ENCODE measurements at places on chromosomes 5 and 9.

DNA sequence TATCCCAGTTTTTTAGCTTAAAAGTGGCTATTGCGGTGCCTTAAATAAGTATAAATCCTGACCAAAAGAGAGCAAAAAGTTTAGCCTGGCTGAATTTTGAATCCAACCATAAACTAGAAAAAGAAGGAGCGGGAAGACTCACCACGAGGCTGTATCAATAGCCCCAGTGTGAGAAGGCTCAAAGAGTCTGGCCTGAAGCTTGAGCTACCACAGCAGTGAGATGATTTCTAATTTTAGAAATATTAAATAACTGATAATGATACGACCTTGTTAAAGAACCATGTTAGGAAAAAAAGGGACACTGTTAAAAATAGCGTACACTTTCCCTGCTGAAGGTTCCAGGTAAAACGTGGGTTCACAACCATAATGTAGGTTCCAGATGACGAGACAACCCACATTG is 134.1 kb upstream of the ZNF462 start:
- DNase-seq = no peak

DNA sequence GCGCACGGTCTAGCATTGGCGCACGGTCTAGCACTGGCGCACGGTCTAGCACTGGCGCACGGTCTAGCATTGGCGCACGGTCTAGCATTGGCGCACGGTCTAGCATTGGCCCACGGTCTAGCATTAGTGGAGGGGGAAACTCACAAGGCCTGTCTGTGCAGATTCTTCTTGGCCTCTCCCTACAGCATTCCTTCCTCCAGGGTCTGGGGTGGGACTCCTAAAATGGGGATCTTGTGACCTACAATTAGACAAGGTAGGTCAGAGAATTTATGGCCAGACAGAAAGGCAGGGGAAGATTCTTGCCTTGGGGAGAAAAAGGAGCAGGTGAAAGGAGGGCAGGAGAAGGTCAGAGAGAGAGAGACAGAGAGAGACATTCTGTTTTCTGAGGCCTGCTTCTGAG is 5.4 kb upstream of the GBGT1 start:
- no peak for DNase-seq

DNA sequence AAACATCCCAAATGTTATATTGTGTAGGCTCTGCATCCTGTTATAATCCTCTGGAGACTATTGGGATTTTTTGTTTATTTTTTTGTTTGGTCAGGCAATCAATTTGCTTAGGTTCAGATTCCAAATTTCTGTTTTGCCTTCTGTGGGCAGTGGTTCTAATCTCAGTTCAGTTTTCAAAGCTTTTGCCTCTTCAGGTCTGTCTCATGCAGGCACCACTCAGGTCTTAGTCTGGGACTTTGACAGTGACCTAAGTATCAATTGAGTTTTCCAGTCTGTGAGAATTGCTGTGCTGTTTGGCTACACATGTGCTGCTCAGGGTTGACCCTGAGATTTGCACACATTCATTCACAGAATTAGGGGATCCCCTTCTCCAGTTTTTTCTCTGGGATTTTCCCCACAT is 14.1 kb downstream of the SNX2 start:
- no peak for DNase-seq

DNA sequence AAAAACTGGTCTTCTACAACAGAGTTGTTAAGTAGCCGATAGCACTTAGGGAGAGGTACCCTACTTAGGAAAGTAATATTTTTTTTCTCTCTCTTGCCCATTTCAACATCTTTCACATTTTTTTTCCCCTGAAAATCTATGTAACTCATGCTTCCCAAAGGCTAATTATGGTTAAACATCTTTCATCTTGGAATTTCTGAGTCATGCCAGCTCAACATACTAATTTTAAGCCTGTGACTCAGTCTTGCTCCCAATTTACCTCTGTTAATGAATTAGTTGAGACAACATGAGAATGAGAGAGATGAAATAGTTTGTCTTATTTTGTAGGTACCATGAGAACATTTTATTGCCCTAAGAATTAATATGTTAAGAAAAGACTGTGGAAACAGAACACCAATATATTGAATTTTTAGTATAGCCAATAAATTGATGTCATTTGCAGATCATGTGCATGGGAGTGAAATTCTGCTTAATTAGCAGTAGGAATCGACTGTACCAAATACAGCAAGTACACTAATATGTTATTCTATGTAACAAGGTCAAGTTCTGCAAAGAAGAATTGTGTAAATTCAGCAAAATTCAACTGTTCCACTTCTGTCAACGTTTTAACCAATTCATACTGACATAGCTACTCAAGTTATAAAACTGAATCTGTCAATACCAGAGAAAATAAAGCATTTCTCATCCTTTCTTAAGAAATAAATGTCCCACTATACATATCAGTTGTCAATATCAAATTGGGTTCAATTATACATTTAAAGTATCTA is 550.0 kb downstream of the PTPRD start:
- DNase-seq = no peak

- DNase-seq = no peak
Observed at GRCh38 chr9:114048533-114049415, 29.3 kb downstream of the AMBP start.

DNA sequence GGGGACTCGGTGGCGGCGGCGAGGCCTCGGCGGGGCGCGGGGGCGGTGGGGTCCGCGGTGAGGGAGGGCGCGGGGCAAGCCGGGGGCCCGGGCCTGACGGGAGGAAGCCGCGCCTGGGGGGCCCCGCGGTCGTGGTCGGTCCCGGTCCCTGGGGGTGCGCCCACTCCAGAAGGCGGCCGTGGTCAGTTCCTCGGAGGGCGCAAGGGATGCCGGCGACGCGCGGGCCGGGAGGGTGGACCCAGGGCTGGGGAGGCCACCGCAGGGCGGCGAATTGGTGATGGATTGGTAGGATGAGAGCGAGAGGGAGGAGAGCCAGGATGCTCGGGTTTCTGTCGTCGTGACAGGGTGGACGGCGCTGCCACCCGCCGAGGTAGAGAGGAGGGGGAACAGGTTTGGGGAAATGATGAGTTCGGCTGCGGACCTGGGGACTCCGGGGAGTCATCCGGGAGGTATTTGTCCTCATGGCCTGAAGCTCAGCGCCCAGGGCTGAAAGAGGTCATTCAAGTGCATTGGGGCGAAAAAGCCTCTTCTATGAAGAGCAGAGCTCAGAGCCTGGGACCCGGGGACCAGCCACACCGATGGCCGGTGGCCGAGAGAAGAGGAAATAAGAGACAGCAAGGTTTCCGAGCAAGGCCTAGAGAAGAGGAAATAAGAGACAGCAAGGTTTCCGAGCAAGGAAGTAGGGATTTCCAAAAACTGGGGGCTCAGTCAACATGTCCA is 557 bp downstream of the GNG10 start:
- peak; percentile 18 for DNase-seq

DNA sequence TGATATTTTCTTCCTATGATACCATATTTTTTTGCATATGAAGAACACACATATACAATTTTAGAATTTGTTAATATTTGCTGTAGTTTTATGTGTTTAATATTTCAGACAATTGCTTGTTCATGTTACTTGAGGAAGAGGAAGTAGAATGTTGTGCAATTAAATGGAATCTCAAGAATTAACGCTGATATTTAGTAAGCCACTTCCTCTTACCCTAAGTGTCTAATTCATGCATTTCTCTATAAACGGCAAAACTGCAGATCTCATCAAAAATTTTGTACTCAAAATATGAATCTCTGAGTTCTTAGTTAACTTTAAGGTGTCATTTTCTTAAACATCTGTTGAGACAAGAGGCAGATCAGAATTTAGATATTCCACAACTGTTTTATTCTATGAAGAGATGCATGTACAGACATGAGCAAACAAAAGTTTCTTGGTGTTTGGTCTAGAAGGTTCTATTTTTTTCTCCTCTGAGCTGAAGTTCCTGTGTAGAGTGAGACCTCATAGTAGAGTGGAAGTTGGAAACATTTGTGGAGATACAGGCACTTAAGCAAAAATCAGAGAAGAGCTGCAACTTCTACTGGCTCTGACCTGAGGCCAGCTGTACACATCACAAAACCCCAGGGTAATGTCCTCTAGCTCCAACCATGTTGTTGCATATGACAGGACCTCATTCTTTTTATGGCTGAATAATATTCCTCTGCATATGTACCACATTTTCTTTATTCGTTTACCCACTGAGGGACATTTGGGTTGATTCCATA is 16.6 kb upstream of the TGFBI start:
- DNase-seq = no peak

GRCh38 chr5:90909101-90909503 is 350.5 kb downstream of the ADGRV1 start:
- DNase-seq = no peak

GRCh38 chr9:93659837-93660177 is 83.4 kb downstream of the PHF2 start:
- DNase-seq = no peak

GRCh38 chr5:16886366-16886736 is 49.7 kb downstream of the MYO10 start:
- DNase-seq = no peak

DNA sequence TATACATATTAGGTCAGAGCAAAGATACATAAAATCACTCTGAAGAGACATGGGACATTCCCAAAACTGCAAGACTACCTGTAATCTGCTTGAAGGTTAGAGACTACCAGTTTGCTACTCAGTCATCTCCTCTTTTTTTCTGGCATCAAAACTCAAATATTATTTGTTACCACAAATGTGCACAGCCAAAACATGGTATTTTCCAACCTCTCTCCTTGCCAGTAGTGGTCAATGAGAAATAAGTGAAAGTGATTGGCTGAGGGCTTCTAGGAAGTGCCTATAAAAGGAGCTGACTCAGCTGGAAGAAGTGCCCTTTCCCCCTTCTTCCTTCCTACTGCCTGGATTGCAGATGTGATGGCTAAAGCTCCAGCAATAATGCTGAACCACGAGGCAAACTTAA is 13.8 kb downstream of the GZMK start:
- DNase-seq = no peak

GRCh38 chr5:96962540-96962991 is 26.7 kb downstream of the LNPEP start:
- DNase-seq = no peak

DNA sequence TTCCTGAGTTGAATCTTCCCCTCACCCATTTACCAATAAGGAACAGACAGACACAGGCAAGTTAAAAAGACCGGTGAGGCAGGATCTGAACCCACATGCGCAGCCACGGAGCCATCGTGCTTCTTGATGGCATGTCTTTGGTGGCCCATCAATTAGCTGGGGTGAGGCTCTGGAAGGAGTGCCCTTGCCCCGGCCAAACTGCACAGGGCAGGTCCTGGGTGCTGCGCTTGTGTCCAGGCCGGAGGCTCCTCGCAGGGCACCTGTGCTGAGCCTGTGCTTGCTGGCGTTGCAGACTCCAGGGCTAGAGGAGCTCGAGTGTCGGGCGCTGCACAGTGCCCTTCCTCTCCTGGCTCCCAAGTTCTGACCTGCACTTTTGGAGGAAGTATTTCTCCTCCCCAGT is 66.4 kb downstream of the PSMB7 start:
- no peak for DNase-seq

- no peak for DNase-seq
Observed at GRCh38 chr9:96383165-96383942, at the start of gene SLC35D2. Gene SLC35D2 (minus strand): TSS chr9:96383711. CDS start chr9:96383634, 77 bp downstream.

- no peak for DNase-seq
Observed at GRCh38 chr5:122581629-122582028, 193.3 kb upstream of the SNX2 start.

DNA sequence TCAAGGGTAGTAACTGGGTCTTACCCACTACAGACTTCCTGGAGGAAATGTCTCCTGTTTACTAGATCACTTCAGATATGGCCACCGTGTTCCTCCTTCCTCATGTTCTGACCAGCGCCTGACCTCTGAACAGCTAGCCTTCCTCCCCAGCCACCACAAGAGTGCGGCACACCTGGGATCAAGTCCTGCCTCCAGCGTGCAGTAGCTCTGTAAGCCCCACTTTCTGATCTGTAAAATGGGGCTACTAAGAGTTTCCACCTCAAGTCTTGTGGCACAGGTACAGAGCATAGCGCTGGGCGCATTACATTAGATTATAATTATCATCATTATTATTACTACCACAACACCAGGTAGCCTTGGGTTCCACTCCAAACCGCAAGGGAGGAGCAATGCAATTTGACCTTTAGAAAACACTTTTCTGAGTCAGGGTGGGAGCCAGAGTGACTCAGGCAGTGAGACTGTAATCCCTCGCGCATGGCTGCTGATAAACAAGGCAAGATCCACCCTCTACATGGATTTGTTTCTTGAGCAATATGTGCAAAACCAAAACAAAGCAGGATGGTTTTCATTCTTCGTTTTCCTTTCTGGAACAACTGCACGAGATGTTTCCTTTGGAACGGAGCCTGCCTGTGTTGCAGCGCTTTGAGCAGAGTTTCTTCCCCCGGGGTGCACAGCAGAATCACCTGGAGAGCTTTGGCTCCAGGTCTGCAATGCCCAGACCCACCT is 65.0 kb upstream of the ANGPTL2 start:
- no peak for DNase-seq

- no peak for DNase-seq
Observed at GRCh38 chr5:124883681-124884080, 137.2 kb upstream of the ZNF608 start.

DNA sequence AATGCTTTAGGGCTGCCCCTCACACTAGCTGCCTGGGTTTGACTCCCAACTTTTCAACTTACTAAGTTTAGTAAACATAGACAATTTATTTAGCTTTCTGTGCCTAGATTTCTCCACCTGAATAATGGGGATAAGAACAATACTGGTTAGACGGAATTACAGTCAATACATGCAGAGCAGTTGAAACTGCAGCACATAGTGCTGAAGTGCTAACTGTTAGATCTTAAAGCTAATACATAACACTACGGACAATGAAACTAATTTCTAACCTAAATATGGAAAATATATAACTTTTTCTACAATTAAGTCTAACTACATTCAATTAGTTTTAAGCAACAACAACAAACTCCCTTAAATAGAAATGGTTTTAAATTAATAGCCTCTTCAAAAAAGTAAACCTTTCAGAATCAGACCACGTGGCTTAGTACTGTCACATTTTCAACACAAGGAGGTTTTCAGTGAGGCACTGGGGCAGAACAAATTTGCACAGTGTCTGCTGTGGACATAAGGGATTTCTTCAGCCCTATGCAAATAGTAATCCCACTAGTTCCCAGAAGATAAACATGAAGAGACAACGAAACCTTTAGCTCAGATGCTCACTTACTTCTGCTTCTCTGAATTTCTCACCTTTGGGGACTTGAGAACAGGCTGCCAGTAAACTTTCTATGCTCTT is 293.4 kb downstream of the EDIL3 start:
- DNase-seq = peak; percentile 8

DNA sequence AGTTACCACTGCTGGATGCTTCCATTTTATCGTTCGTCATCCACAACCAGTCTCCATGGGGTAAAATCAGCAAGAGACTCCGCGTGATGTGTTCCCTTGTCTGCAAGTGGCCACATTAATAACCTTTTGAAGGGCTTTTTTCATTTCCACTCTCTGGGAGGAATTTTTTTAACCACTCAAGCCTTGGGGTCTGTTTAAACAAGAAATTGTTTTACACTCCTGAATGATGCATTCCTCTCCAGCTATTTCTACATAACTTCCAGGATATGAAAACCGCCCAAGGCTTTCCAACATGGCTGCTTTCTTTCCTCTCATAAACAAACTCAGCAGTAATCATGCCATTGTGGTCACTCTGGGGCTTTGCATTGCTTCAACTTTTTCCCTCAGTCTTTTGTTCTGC is 217.2 kb upstream of the DAPK1 start:
- no peak for DNase-seq

GRCh38 chr9:127773272-127773671 is 5.2 kb downstream of the SH2D3C start:
- no peak for DNase-seq

GRCh38 chr9:36341936-36342577 is 58.0 kb downstream of the RNF38 start:
- no peak for DNase-seq

Measured in COR-L47 (cell line).